Lower lobe of right lung (tissue), 2 donors: ENCODE measurements at places on chromosomes 7 and 10. TPM values are rescaled to one million over a fixed set of nuclear protein-coding genes. Genes with fewer than 3 reads are reported as not detected.

KNDC1 gene
- total RNA-seq = 10.3 TPM

- peak overlapping the region; percentile 55 for H3K4me3 ChIP-seq
- no peaks in the 10 kb centered on the region for H3K36me3 ChIP-seq
- DNase-seq = no peak
- peaks cover 32% of the 10 kb centered on the region for H3K27me3 ChIP-seq
Observed at GRCh38 chr10:114402871-114403540, 1.3 kb downstream of the AFAP1L2 start.

DNA sequence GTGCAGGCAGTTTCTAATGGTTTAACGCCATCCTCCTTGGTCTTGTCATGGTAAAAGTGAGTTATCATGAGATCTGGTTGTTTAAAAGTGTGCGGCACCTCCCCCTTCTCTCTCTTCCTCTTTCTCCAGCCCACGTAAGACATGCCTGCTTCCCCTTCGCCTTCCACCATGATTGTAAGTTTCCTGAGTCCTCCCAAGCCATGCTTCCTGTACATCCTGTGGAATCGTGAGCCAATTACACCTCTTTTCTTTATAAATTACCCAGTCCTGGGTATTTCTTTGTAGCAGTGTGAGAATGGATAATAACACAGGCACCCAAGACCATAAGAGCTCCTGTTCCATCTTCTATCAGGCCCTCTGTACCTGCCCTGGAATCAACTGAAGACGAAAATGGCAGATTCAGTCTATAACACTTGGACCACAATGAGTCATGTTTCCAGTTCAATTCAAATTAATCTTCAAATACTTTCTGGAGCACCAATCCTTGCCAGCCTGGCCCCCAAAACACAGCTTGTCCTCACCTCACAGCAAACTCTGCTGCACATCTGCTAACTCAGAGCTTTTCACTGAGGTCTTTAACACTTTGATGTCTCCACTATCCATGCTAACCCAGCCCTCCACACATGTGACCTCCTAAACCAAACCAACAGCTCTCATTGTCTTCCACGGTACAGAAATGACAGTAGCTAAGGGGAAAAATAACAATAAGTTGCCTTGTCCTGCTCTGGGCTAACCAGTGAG is 73.2 kb downstream of the SFMBT2 start:
- H3K27ac ChIP-seq = no peak overlapping the region
- no peaks in the 10 kb centered on the region for H3K36me3 ChIP-seq
- no peak overlapping the region for H3K4me3 ChIP-seq
- no peaks in the 10 kb centered on the region for H3K27me3 ChIP-seq
- DNase-seq = no peak

- no peak overlapping the region for H3K27ac ChIP-seq
- H3K36me3 ChIP-seq = peaks cover 76% of the 10 kb centered on the region
- H3K4me1 ChIP-seq = peaks cover 4% of the 10 kb centered on the region
- H3K27me3 ChIP-seq = peaks cover 6% of the 10 kb centered on the region
Observed at GRCh38 chr7:151376218-151376902, 33.5 kb downstream of the WDR86 start.

DNA sequence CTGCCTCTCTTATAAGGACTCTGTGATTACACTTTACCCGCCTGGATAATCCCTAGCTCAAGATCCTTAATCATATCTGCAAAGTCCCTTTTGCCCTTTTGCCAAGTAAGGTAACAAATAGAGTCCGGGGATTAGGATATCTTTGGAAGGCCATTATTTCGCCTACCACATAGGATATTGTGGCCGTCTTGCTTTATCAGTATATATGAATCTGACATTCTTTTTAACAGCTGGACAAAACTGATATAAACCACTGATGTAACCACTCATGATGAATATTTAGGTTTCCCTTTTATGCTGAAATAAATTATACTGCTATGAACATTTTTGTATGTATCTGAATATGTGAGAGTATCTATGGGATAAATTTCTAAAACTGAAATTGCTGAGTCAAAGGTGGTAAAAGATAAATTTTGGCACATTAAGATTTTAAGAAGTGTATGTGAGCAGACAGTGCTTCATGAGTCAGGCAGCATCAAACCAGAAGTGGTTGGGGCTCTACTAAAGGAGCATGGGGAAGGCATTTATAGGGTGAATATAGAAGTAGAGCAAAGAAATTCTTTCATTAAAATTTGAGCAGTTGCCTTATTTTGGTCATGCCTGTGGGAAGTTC is 44.7 kb downstream of the AVL9 start:
- no peak overlapping the region for H3K4me3 ChIP-seq
- peaks cover 7% of the 10 kb centered on the region for H3K36me3 ChIP-seq
- DNase-seq = no peak
- H3K27me3 ChIP-seq = no peaks in the 10 kb centered on the region
- H3K4me1 ChIP-seq = no peaks in the 10 kb centered on the region

GRCh38 chr10:62073429-62073828 is 171.9 kb downstream of the ARID5B start:
- peaks cover 56% of the 10 kb centered on the region for H3K36me3 ChIP-seq
- no peak overlapping the region for H3K27ac ChIP-seq
- H3K4me3 ChIP-seq = no peak overlapping the region
- H3K4me1 ChIP-seq = peaks cover 50% of the 10 kb centered on the region
- H3K27me3 ChIP-seq = no peaks in the 10 kb centered on the region
- no peak for DNase-seq

GIMAP7 gene
- 49.4 TPM for total RNA-seq

DNA sequence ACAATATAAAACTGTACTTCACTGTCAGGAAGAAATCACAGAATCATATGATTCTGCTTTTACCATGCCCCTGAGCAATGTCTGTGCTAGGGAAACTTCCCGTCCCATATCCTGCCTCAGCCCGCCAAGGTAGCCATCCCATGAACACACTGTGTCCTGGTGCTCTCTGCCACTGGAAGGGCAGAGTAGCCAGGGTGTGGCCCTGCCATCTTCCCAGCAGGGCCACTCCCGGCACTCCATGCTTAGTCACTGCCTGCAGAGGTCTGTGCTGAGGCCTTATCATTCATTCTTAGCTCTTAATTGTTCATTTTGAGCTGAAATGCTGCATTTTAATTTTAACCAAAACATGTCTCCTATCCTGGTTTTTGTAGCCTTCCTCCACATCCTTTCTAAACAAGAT is 31.8 kb downstream of the AP3M1 start:
- no peak for DNase-seq
- no peaks in the 10 kb centered on the region for H3K27me3 ChIP-seq
- H3K4me3 ChIP-seq = no peak overlapping the region
- peaks cover 4% of the 10 kb centered on the region for H3K4me1 ChIP-seq

GRCh38 chr7:85638394-85638793 is 451.5 kb upstream of the SEMA3D start:
- H3K36me3 ChIP-seq = no peaks in the 10 kb centered on the region
- no peak overlapping the region for H3K4me3 ChIP-seq
- no peaks in the 10 kb centered on the region for H3K27me3 ChIP-seq
- H3K4me1 ChIP-seq = no peaks in the 10 kb centered on the region
- no peak overlapping the region for H3K27ac ChIP-seq

CLRN3 gene
- not detected for total RNA-seq

CRYGN gene
- total RNA-seq = not detected

MYPN gene
- total RNA-seq = not detected

GRCh38 chr7:142516038-142516501 is 233.2 kb upstream of the PRSS1 start:
- H3K36me3 ChIP-seq = no peaks in the 10 kb centered on the region
- no peak overlapping the region for H3K27ac ChIP-seq
- H3K4me3 ChIP-seq = no peak overlapping the region
- no peaks in the 10 kb centered on the region for H3K27me3 ChIP-seq
- DNase-seq = no peak

ANKRD2 gene
- 0.35 TPM for total RNA-seq

DNA sequence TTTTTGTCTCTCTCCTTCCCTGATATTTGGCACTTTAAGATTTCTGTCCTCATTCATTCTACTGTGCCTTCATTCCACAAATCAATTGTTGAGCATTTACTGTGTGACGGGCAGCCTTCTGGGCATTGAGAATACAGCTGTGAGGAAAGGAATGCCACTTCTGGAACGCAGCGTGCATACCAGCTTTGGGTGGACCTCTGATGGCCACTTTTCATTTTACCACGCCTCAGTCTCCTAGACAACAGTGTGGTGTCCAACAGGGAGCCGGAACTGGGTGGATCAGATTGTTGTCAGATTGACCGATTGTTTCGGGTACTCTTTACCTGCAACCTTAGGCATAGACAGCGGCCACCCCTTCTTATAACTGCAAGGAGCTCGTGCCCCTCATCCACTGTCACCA is 222.7 kb upstream of the DPP6 start:
- no peaks in the 10 kb centered on the region for H3K27me3 ChIP-seq
- no peaks in the 10 kb centered on the region for H3K4me1 ChIP-seq
- no peak overlapping the region for H3K27ac ChIP-seq
- H3K36me3 ChIP-seq = no peaks in the 10 kb centered on the region
- H3K4me3 ChIP-seq = no peak overlapping the region
- no peak for DNase-seq

MCM7 gene
- total RNA-seq = 48.0 TPM

- no peak overlapping the region for H3K27ac ChIP-seq
- H3K4me3 ChIP-seq = no peak overlapping the region
- peaks cover 8% of the 10 kb centered on the region for H3K27me3 ChIP-seq
- H3K36me3 ChIP-seq = no peaks in the 10 kb centered on the region
Observed at GRCh38 chr10:48465860-48466521, 138.9 kb downstream of the ARHGAP22 start.

- no peaks in the 10 kb centered on the region for H3K4me1 ChIP-seq
- no peak overlapping the region for H3K4me3 ChIP-seq
- no peaks in the 10 kb centered on the region for H3K27me3 ChIP-seq
- H3K27ac ChIP-seq = no peak overlapping the region
- no peaks in the 10 kb centered on the region for H3K36me3 ChIP-seq
- no peak for DNase-seq
Observed at GRCh38 chr7:16114633-16115032, 306.7 kb downstream of the CRPPA start.

SMO gene
- total RNA-seq = 3.1 TPM

GRCh38 chr10:85859859-85860258 is 506.7 kb downstream of the GRID1 start:
- no peaks in the 10 kb centered on the region for H3K36me3 ChIP-seq
- H3K4me3 ChIP-seq = no peak overlapping the region
- no peak for DNase-seq
- H3K27ac ChIP-seq = no peak overlapping the region
- H3K27me3 ChIP-seq = no peaks in the 10 kb centered on the region

GRCh38 chr7:147023440-147023839 is 906.8 kb downstream of the CNTNAP2 start:
- no peaks in the 10 kb centered on the region for H3K27me3 ChIP-seq
- DNase-seq = no peak
- no peak overlapping the region for H3K4me3 ChIP-seq
- H3K4me1 ChIP-seq = no peaks in the 10 kb centered on the region

- H3K4me3 ChIP-seq = peak overlapping the region; percentile 14
- H3K27ac ChIP-seq = peak overlapping the region; percentile 77
- peaks cover 33% of the 10 kb centered on the region for H3K36me3 ChIP-seq
Observed at GRCh38 chr10:109902992-109903947, 20.0 kb downstream of the XPNPEP1 start.

GRCh38 chr10:77504873-77505257 is 132.7 kb downstream of the KCNMA1 start:
- H3K27me3 ChIP-seq = no peaks in the 10 kb centered on the region
- DNase-seq = no peak
- peaks cover 10% of the 10 kb centered on the region for H3K4me1 ChIP-seq
- no peak overlapping the region for H3K27ac ChIP-seq

- DNase-seq = no peak
- H3K27me3 ChIP-seq = no peaks in the 10 kb centered on the region
- H3K27ac ChIP-seq = no peak overlapping the region
- no peaks in the 10 kb centered on the region for H3K4me1 ChIP-seq
- no peaks in the 10 kb centered on the region for H3K36me3 ChIP-seq
Observed at GRCh38 chr7:34723866-34724490, 66.0 kb downstream of the NPSR1 start.

DNA sequence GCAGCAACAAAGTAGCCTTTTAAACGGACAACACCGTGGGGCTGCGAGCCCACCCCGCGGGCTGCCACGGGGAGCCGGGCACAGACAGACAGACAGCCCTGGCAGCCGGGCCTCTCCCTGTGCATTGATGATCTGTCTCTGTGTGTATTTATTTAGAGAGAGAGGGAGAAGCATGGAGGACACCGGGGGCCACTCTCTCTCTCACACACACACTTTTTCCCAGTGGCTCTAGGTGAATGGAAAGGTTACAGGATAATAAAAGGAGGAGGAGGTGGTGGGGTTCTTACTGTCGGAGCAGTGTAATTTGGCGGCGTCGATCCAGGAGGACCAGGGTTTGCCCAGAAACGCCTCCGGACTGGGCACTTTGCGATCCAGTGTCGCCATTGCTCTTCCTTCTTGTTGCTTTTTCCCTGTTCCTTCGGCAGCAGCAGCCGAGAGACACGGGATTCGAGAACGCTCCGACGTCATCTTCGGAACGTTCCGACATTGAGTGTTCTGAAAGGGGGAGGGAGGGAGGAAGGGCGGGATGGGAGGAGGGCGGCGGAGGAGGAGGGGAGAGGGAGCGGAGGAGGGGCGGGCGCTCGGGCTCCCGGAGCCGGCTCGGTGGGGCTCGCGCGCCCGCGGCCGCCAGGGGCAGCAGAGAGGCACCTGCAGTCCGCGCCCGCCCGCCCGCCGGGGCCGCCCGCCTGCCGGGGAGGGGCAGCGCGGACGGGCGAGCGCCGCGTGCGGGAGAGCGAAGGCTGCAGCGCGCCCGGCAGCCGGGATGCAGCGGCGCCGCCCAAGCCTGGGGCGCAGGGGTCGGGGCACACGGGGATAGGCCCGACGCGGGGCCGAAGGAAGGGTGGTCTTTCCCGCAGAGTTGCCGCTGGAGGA is at the start of gene ATXN7L1:
TSS of gene ATXN7L1 (minus strand) at position 509 of the 873 bp plus-strand sequence. CDS start at position 468, 41 bp downstream.
- no peaks in the 10 kb centered on the region for H3K27me3 ChIP-seq
- H3K27ac ChIP-seq = peak within 1 kb of the TSS; percentile 87
- peak within 1 kb of the TSS; percentile 80 for H3K4me3 ChIP-seq
- peaks cover 25% of the 10 kb centered on the region for H3K4me1 ChIP-seq
- H3K36me3 ChIP-seq = no peaks in the 10 kb centered on the region

GRCh38 chr7:151454932-151455530 is 15.1 kb upstream of the CRYGN start:
- peaks cover 8% of the 10 kb centered on the region for H3K4me1 ChIP-seq
- no peak for DNase-seq
- H3K4me3 ChIP-seq = no peak overlapping the region
- H3K27me3 ChIP-seq = no peaks in the 10 kb centered on the region
- H3K36me3 ChIP-seq = no peaks in the 10 kb centered on the region

DNA sequence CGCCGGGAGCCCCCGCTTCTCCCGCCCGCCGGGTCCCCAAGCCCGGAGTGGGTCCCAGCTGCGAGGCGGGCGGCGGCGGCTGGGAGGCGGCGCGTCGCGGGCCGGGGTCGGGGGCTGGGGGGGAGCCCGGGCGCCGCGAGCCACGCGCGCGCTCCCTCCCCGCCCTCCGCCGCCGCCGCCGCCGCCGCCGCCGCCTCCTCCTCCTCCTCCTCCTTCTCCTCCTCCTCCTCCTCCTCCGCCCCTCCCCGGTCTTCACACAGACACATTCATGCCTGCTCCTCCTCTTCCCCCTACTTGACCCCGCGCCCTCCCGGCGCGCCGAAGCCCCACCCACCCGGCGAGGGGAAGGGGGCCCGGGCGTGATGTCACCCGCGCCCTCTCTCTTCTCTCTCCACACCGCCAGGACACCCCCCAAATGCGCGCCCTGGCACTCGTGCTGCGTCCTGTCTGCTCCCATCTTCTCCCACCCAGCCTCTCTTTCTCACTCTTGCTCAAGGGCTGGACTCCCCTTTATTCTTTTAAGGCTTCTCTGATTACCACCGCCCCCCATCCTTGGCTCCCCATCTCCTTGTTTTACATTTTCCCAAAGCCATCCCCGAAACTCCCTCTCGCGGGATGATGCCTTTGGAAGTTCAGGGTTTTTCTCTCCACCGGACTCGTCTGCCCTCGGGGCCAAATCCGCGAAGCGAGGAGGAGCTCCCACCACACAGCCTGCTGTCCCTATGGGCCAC is 967 bp upstream of the GLI3 start:
- DNase-seq = peak; percentile 66
- peaks cover 19% of the 10 kb centered on the region for H3K4me1 ChIP-seq
- H3K36me3 ChIP-seq = no peaks in the 10 kb centered on the region
- H3K4me3 ChIP-seq = peak overlapping the region; percentile 81
- H3K27me3 ChIP-seq = peaks cover 12% of the 10 kb centered on the region
